ENCODE measurements at places on chromosomes 3 and 15. TPM values are rescaled to one million over a fixed set of nuclear protein-coding genes. Genes with fewer than 3 reads are reported as not detected.

DNA sequence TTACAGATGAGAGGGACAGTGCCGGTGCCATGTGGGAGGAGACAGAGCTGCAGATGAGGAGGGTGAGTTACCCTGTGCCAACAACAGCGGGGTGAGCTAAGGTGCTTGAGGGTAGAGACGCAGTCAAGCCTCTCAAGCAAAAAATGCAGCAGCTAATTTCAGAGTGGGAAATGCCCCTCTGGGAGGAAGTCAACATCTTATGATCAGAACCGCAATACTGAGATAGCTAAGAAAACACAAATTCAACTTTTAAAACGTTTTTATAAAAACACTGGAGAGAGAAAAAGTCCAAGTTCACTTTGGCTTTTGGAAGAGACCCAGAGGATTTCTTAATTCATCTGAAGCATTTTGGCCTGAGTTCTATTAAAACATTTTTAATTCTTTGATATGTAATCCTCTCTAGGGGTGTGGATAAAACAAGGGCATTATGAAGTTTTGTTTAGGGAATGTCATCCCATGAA lies 319.2 kb downstream of the SLC9A9 start:
- no peak for DNase-seq

SATB1 gene
- 17.4 TPM for polyA plus RNA-seq

MYO5C gene
- 7.9 TPM for polyA plus RNA-seq

DNA sequence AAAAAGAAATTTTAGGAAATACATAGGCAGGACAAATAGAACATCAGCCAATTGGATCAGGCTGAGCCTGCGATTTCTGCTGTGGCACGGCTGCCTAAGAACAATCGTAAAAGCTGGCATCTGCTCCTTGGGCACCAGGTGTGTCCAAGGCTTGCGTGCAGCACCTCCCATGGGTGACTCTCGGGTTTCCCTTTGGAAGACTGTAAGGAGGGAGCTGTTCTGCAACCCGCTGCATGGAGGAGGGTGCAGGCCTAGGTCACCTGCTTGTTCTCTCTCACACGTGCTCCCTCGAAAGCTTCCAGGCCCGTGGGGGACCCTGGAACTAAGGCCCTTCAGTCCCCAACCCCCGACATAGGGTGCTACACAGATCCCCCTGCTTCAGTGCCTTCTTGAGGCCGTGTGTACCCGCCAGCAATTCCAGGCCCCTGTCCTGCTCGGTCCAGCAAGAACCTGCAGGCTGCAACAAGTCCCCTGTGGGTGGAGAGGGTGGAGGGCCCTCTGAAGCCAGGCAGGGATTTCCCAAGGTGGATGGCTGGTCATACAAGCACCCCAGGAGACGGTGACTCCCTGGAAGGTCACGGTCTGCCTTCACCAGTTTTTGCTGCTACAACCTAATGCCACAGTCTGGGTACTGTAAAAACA lies 3.4 kb downstream of the GP9 start:
- DNase-seq, result no peak

CISH gene
- 2.1 TPM for polyA plus RNA-seq

DNA sequence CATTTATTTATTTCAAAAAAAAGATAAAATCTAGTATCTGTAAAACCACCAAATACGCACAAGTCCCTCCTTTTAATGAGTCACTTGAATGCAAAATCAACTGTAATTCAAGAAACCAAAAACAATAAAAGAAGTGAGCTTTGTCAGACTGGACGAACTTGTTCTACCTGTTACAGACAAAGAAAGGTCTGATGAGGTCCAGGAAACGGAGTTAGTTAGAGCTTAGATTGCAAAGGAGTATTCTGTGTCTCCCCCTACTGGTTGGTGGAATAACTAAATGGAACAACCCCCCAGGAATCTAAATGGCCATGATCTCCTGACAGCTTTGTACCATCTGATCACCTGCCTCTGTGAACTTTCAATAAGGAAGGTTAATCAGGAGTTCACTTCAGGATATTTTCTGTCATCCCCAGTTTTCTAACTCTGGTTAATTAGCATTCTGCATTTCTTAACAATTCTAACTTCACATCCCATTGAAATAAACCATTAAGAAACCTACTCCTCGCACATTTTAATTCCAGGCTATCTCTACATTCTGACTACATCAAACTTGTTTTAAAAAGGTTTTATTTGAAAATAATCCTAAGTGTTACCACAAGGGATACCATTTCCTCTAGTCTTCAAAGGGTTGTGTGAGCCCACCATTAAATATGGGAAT lies 333.0 kb upstream of the SATB1 start:
- DNase-seq, result peak; percentile 97

POLQ gene
- polyA plus RNA-seq, result 4.5 TPM

DNA sequence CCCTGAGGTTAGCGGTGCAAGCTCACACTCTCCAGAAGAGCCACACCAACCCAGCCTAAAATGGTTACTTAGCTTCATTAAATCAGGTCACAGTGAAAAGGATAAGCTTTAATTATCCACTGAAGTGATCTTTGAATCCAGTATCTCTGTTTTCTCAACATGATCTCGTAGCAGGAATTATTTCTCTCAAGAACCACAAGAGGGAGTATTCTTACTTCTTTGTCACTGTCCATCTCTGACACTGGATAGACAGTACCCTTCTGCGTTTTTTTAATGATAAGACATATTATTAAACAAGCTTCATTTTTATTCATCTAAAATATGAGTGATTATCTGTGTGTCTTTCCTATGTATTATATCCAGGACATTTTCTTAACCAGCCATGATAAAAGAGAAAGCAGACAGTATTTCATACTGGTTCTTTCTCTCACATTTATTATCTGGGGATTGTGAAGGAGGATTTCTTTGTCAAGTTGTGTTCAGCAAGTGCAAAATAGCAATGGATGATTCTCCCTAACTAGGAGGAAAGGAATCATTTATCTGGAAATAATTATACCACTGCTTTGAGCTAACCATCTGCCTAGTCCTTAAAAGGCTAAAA lies 105.4 kb upstream of the CCDC54 start:
- DNase-seq, result peak; percentile 76

- DNase-seq, result no peak
These were observed 60.1 kb downstream of the SUMF1 start for GRCh38 chr3:4406746-4407568.

- DNase-seq, result no peak
These were observed 1218.0 kb downstream of the NSUN3 start for GRCh38 chr3:95280711-95281352.

UBE2E1 gene
- polyA plus RNA-seq, result 41.5 TPM

GRCh38 chr3:117434661-117435412 lies 725.3 kb downstream of the TUSC7 start:
- DNase-seq, result peak; percentile 51

DNA sequence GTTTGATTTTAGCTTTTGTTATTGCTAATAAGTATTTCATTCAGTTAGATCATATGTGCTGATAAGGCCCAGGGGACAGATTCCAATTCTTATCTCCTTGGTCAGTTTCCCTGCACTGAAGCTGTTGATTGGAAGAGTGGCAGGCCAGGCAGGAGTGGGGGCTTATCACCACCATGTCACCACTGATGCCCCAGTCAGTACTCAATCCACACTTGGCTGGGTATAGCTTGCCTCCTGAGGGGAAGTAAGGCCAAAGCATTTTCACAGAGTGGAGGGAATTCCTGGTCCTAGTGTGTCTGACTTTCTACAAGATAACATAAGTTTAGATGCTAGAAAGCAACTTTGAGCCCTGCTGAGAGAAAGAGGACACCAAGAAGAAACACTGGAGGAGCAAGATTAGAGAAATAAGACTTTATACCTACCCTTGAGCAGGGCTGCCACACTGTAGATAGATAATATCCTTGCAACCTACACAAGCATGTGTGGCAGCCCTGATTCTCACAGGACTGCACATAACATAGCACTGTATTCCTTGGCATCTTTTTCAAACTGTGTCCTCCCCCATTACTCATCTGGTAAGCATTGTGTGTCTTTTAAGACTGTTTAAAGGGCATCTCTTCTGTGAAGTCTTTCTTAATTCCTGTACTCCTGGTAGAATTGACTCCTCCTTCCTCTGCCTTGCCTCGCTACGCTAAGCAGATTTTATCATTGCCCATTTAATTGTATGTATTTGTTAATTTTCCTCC lies 24.3 kb downstream of the OXNAD1 start:
- no peak for DNase-seq

- DNase-seq, result no peak
These were observed 83.1 kb downstream of the HMG20A start for GRCh38 chr15:77503764-77504163.

GRCh38 chr3:189739378-189739777 lies 108.2 kb downstream of the TP63 start:
- DNase-seq, result no peak

TMEM158 gene
- polyA plus RNA-seq, result 9.6 TPM

- DNase-seq, result no peak
These were observed 92.8 kb downstream of the DUT start for GRCh38 chr15:48423896-48424475.

DNA sequence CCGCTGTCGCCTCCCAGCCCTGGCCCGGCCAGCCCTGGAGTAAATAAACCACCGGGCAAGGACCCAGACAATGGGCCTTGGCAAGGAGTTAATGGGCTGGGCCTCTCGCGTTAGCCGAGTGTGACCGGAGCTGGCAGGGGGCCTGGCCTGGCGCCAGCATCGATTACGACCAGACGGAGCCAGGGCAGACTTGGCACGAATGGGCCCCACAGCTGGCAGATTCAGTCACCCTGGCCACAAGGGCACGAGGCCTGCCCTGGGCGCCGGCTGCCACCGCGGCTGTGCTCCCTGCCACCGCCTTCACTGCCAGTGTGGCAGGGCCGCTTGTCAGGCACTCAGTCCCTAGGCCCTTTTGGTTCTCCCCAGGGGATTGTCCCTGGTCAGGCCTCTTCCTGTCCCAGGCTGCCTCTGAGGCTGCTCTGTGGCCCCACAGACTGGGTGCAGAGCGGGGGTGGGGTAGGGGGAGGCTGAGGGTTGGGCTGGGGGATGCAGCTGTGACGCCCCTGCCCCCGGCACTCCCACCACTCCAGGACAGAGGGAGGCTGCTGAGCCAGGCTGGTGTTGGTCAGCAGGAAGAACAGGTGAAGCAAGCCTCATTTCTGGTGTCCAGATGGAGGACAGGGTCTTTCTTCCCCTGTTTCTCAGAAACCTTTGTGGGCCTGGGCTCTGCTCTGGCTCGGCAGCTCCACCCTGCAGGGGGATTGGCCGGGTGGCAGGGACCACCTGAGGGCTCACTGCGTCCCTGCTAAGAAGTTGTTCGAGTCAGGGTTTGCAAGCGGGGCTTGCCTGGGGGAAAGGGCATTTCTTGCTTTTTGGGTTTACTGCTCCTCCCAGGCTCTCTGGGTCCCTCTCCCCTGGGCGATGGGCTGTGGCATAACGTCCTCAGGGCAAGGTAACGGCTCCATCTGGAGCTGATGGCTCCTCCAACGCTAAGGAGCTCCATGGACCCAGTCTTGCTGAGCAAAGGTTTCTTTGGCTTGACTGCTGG lies 30.5 kb upstream of the SRP14 start:
- peak; percentile 60 for DNase-seq

DNA sequence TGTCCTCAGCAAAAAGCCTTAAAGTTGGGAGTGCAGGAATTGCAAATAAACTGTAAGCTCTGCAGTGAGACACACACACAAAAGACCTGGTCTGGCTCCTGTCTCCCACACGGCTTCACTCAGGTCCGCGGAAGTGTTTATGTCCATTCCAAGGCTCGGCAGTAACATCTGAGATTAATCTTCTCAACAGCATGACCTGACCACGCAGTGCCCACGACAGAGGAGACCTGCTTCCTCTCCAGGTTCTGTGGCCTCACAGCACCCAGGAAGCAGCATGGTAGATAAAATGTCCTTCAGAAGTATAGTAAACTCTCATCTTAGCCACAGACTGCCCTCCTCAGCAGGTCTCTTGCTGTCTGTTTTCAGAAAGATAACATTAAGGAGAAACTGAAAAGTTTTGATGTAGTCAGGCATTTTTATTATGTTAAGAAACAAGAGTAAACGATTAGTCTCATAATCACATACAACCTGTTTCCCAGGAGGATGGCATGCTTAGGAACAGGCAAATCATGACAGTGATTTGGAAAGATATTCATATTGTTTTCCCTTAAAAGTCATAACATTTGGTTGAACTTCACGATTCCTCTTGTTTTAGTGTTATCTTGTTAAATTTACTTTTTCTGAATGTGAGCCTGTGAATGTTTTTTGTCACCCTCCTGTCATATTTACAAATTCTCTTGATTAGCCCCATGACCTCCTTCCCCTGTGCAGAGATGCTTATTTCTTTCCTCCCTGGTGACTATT lies 34.6 kb downstream of the CD200R1L start:
- DNase-seq, result no peak

DNA sequence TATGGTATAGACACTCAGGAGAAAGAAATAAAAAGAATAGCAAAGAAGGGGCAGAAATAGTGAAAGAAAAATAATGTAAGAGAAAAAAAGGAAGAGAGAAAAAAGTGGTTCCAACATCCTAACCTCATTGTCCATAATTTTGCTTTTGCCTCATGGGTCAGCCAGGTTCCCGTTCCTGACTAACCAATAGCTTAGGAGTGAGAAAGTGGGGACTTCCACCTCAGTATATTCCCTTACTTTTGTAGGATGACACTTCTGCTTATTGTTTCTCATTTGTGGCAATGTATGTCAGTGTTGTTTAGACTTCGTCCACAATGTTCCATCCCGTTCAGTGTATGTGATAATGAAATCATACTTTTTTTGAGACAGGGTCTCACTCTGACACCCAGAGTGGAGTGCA lies 9.3 kb upstream of the SLC12A8 start:
- DNase-seq, result no peak

GRCh38 chr15:91849749-91850161 lies 3.8 kb upstream of the SLCO3A1 start:
- peak; percentile 67 for DNase-seq

- DNase-seq, result no peak
These were observed 15.5 kb downstream of the MYL3 start for GRCh38 chr3:46847744-46848143.

HESX1 gene
- polyA plus RNA-seq, result 55.6 TPM

DNA sequence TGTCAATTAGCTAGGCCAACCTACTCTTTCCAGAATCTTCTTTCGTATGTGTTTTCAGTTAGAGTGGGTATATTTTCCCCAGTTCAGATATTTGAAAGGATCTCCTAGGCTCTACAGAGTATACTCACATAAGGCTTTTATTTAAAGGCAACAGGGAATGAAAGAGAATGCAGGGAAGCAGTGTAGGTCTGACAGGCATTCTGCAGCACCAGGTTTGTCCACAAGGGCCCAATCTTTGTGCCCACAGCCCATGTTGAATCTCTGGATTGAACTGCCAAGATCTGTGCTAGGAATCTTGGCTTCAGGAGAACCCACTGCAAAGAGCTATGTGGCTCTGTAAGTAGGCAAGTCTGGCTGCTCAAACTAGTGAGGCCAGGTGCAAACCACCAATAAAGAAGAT lies 24.2 kb upstream of the GALNT15 start:
- DNase-seq, result no peak

DNA sequence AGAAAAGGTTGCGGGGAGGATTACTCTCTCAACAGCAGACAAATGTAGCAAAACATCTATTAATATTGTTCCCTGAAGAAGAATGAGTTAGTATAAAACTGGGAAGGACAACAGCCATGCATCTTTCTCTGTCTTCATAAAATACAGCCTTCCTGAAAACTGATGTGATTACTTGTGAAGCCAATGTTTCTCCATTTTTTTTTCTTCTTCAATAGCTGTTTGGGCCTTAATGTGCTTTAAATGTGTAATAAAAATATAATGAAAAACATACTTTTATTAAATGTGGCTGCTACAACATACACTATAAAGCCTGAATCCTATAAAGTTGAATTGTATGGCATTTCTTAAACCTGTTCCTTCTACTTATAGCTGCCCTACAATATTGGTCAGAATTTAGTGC lies 146.3 kb upstream of the LMCD1 start:
- no peak for DNase-seq

- DNase-seq, result no peak
These were observed 161.9 kb upstream of the TNIK start for GRCh38 chr3:171622126-171622525.

CXCR6 gene
- 0.10 TPM for polyA plus RNA-seq

ARHGEF26 gene
- polyA plus RNA-seq, result 7.3 TPM

Data from GM23338 (cell line).